Spinal cord (tissue), 10 donors: ENCODE measurements at places on chromosomes 5 and 9.

GRCh38 chr5:150266871-150267291 is 22.7 kb downstream of the CAMK2A start:
- DNase-seq = no peak

DNA sequence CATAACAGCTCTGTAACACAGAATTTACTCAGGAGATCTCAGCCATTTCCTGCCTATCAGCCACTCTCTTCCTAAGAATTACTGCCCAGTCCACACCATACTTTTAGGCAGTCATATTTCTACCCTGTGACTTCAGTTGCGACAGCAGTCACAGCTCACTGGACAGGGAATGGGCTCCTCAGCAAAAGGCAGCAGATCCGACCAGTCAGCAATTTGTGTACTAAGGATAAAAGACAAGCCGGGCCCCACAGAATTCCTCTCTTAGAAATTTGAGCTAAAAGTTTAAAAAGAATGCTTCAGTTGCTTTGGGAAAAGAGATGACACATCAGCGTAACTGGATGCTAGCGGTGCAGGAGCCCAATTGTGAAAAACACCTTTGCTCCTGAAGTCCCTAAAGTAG is 172.1 kb downstream of the ENC1 start:
- DNase-seq = no peak

GRCh38 chr5:169350759-169351240 is 49.9 kb upstream of the SLIT3 start:
- no peak for DNase-seq

DNA sequence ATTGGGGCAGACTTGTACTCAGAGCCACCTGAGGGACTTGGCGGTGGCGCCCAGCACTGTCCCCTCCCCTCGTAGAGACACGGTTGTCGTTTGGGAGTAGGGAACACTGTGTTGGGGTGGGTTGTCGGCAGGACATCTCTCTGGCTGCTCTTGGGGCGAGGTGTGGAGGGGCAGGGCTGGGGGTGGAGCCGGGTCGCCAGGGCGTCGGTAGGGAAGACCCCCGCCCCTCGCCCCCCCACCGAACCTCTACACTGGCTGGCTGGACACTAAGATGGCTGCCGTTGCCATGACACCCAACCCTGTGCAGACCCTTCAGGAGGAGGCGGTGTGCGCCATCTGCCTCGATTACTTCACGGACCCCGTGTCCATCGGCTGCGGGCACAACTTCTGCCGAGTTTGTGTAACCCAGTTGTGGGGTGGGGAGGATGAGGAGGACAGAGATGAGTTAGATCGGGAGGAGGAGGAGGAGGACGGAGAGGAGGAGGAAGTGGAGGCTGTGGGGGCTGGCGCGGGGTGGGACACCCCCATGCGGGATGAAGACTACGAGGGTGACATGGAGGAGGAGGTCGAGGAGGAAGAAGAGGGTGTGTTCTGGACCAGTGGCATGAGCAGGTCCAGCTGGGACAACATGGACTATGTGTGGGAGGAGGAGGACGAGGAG is 778 bp downstream of the TRIM41 start:
- peak; percentile 87 for DNase-seq

- no peak for DNase-seq
Measured at GRCh38 chr5:80150731-80151130, 105.1 kb downstream of the SERINC5 start.

DNA sequence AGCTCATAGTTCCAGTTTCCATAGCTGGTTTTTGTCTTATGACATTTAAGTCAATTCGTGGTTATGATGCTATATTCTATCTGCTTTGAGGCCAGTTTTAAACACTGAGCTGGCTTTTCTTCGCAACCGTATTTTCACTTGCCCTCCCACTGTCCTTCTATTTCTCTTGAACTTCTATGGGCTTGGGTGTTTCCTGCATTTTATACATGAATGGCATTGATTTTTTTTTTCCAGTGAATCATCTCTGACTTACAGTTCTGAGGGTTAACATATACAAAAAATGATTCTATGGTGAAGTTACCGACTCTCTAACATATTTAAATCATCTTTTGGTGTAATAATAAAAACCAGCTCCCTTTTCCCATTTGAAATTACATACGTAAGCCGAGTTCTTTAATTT is 88.2 kb downstream of the SREK1 start:
- no peak for DNase-seq

GRCh38 chr5:95939465-95939864 is 22.2 kb downstream of the ELL2 start:
- DNase-seq = no peak

GRCh38 chr9:75992482-75993206 is 102.2 kb downstream of the PCSK5 start:
- no peak for DNase-seq

GRCh38 chr5:158979749-158980521 is 119.8 kb downstream of the EBF1 start:
- peak; percentile 27 for DNase-seq

- DNase-seq = no peak
Measured at GRCh38 chr5:7405277-7405676, 9.3 kb downstream of the ADCY2 start.

- peak; percentile 72 for DNase-seq
Measured at GRCh38 chr5:108749128-108749861, 1.6 kb downstream of the FER start.

GRCh38 chr5:55551358-55551757 is 16.6 kb upstream of the PLPP1 start:
- DNase-seq = no peak

DNA sequence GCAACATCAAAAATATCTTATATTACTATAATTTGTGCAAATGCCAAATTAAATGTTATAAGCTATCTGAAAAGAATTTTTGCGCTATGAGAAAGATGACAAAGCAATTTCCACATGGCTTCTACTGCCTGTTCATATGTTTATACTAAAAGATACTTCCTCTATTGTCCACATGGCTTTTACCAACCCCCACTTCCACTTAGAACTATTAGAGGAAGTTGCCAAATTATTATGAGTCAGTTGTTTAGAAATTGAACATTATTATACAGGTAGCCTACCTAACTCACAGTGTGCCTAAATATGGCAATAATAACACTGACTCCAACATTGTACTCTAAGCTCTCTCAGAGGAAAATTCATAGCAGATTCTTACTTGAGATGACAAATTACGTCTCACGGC is 37.6 kb upstream of the SLC27A6 start:
- DNase-seq = no peak

DNA sequence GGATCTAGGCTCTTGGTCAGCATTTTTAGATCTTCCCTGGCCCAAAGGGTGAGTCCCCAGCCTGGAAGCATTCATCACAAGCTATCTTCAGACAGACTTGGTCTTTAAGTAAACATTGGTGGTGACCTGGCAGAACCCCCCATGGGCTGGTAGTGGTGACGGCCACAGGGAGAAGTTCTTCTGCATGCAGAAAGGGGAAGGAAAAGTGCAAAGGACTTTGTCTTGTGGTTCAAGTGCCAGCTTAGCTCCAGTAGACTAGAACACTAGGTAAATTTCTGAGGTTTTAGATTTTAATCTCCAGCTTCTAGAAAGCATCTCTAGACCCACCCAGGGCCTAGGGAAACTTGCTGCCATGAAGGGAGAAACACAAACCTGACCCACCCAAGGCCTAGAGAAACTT is 584.0 kb downstream of the CHSY3 start:
- DNase-seq = no peak

GRCh38 chr5:12614608-12615007 is 710.4 kb upstream of the CTNND2 start:
- no peak for DNase-seq

DNA sequence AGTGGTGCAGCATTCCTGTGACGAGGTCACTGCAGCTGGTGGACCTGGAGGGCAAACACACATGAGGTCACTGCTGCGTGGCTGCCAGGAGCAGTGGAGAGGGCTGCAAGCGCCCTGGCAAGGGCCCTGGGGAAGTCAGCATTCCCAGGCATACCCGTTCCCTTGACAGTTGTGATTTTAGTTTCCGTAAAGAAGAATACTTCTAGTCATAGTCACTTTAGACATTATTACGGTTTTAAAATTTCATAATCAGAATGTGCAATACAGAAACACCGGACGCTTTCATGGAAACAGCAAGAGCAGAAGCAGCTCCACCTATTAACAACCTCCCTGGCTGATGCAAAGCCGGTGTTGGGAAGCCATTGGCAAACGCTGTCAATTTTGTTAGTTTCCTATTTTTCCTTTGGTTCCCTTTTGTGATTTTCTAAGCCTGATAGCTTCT is 129.8 kb downstream of the GADD45G start:
- DNase-seq = no peak

GRCh38 chr5:103801681-103802080 is 239.1 kb upstream of the NUDT12 start:
- no peak for DNase-seq

DNA sequence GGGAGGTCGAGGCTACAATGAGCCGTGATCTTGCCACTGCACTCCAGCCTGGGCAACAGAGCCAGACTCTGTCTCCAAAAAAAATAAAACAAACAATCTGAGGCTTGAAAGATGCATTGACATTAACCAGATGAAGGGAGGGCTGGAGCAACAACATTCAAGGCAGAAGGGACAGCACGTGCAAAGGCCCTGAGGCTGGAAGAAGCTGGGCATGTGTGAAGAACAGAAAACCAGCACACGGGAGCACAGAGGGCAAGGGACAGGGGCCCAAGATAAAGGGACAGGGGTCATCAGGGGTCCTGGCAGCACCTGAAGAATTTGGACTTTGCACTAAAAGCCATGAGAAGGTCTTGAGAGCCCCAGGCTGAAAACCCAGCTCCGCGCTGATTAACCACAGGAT is 3.3 kb downstream of the PTGES start:
- no peak for DNase-seq

GRCh38 chr5:78269088-78269703 is 25.3 kb downstream of the AP3B1 start:
- no peak for DNase-seq

DNA sequence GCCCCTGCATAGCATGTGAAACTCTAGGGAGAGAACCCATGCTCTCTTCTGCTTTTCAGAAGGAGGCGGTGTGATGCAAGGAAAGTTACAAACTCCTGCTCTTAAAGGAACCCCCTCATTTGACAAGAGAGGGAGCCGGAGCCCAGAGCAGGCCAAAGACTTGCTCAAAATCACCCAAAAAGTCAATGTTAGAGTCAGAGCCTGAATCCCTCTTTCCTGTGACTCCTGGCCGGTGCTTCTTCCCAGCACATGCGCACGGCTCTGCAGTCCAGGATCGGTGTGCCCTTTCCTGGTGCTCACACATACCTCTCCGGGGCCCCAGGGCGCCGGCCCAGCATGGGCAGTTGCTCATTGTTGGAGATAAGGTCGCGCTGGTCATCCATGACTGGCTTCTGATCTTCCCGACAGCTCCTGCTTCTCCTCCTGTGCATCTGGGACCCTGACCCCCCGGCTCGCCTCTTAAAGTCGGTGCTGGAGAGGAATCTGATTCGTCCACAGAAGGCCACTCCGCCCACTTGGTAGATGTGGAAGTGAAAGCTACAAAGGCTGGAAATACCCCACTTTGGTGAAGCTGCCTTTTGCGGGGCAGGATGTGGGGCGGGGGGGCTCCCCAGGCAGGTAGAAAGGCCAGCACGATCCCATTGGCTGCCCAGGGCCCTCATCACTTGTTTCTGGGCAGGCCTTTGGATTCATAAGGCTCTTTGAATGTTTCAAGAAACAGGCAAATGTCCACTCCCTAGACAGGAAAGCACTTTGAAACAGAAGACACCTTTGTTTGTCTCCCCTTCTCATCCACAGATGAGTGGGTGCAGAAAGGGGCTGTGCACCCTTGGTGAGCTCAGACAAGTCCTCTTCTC is at the start of gene CD74:
Gene CD74 (minus strand): TSS at position 592 of the 857 bp plus-strand sequence. CDS start 161 bp downstream, at position 431.
- DNase-seq = peak; percentile 39

DNA sequence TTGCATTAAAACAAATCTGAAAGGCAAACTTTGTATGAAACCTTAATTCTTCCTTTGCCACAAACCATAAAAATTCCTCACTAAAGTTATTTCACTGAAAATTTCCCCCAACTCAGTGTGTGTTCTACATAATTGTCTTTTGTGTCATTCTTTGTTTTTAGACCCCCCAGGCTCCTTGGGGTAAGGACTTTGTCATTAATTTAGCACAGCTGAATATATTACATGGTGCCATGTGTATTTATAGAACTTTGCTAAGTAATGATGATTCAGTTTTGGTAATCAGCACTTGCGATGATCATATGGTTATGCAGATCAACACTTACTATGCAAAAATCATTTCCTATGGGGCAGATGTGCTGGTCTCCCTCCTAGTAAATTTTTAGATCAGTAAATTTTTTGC is 712.1 kb upstream of the MEF2C start:
- no peak for DNase-seq

- DNase-seq = no peak
Measured at GRCh38 chr9:126470241-126470993, 143.3 kb upstream of the LMX1B start.

DNA sequence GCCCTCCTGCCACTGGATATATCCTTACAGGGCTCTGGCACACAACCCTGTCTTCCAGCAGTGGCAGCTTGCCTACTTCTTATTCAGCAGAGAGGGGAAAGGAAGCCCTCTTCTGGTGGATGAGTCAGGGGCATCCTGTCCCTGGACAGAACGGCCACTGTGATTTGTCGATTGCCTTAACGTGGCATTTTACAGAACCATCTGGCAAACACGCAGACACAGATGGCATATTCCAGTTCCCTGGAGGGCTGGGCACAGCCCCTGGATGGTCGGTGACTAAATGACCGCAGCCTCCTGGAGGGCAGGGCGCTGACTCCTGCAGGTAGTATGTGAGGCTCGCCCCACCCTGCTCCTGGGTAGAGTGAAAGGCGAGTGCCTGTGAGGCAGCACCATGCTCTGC is 62.1 kb downstream of the DCP2 start:
- no peak for DNase-seq

- no peak for DNase-seq
Measured at GRCh38 chr5:7331131-7331530, 64.8 kb upstream of the ADCY2 start.

GRCh38 chr5:126732716-126733115 is 44.2 kb upstream of the LMNB1 start:
- DNase-seq = no peak

DNA sequence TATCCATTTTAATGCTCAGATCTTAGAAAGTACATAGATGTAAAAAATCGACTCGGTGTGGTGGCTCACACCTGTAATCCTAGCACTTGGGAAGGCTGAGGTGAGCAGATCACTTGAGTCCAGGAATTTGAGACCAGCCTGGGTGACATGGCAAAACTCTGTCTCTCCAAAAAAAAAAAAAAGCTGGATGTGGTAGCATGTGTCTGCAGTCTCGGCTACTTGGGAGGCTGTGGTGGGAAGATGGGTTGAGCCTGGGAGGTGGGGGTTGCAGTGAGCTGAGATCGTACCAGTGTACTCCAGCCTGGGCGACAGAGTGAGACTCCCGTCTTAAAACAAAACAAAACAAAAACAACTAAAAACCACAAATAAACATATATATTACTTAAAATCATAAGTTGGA is 61.4 kb downstream of the RASA1 start:
- no peak for DNase-seq
